ENCODE measurements at places on chromosomes 4 and X.

DNA sequence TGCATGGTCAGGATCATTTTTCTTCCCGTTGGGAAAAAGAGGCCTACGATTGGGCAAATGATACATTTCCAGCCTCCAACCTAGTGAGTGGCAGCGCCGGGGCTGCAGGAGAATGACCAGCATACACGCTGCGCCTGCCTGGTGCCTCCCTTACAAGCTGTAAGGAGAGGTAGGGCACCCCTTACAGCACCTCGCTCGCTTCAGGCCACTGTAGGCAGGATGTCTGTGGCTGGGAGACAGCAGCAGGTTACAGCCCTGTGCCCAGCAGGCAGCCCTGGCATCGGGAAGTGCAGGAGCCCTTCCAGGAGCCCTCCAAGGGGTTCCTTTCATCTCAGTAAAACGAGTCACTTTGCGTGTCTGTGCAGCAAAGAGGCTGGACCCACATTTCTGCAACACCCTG lies 88.4 kb downstream of the EVC start:
- DNase-seq: no peak

DNA sequence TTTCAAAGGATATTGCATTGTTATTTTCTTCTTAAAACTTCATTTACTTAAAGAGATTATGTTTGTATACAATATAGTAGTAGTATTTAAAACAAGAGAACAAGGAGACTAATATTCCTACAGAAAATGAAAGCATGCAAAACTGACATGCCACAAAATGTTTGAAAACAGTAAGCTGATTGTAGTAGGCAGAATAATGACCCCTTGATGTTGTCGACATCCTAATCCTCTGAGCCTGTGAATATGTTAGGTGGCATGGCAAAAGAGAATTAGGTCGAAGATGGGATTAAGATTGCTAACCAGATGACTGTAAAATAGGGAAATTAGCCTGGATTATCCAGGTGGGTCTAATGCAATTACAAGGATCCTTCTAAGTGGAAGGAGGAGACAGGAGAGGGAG lies 522.2 kb upstream of the NR3C2 start:
- DNase-seq: no peak

DNA sequence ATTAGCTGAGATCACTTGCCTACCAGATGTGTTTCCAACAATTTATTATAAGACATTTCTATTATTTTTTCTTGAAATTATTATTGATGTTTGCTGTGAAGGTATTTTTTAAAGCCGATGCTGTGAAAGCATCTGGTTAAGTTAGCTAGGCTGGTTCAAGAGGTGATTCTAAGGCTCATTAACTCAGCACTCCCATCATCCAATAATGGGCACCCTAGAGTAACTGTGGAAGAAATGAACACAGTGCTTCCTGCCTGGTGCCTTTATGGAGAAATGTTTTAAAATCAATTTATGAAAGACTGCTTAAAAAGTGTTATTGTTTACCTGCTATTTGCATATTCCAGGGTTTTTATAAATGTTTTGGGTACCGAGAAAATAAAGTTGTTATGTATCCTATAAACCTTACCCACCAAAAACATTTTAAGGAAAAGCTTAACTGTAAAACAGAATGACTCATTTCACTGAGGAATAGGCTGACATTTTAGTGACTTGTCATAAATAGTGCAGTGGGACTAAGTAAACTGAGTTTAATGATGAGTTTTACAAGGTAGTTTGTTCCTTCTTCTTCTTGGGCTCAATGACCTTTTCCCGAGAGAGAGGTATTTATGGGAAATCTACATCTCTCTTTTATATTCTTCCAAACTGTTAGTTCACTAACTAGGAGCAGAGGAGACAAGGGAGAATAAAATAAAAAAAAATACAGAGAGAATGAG lies 310.0 kb upstream of the AADAT start:
- no peak for DNase-seq

GRCh38 chr4:166481055-166481454 lies 608.0 kb downstream of the TLL1 start:
- no peak for DNase-seq

DNA sequence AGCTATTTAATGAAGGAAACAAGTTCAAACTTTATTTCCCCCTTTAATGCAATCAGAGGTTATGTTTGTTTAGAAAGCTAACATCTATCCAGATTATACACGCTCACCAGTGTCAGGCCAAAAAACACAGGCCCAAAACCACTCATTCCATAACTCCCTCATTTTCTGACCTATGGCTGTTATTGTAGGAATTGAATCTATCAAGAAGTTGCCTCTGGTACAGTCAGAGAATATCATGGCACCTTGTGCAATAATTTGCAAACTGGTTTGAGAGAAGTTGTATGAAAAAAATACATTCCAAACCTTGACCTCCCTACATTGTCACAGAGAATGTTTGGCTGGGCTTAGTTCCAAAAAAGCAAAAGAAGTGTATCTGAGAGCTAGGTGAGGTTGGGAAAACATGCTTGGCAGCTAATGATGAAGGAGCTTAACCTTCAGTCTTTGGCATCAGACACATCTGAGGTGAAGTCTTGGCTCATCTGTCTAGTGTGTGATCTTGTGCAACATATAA lies 591.0 kb downstream of the ANKRD50 start:
- DNase-seq: no peak
